Activated CD4-positive, alpha-beta memory T cell treated with anti-CD3 and anti-CD28 coated beads, Interleukin-2, amount 10 ng/mL, durations not matched to agents 7 days and 5 days (primary cell): ENCODE measurements at places on chromosomes 5 and 9.

GRCh38 chr5:175826980-175827379, 44.4 kb upstream of the CPLX2 start:
- no peak for DNase-seq
- H3K4me1 ChIP-seq = peaks cover 13% of the 10 kb centered on the region
- H3K27ac ChIP-seq = no peak overlapping the region

GRCh38 chr9:117480253-117480652, 65.4 kb upstream of the ASTN2 start:
- no peaks in the 10 kb centered on the region for H3K4me1 ChIP-seq
- no peaks in the 10 kb centered on the region for H3K36me3 ChIP-seq
- no peak overlapping the region for H3K4me3 ChIP-seq
- H3K27ac ChIP-seq = no peak overlapping the region

- H3K27me3 ChIP-seq = no peaks in the 10 kb centered on the region
- H3K4me1 ChIP-seq = peaks cover 54% of the 10 kb centered on the region
- H3K27ac ChIP-seq = peak overlapping the region; percentile 57
- DNase-seq = no peak
- no peaks in the 10 kb centered on the region for H3K36me3 ChIP-seq
These were observed 9.6 kb downstream of the CSF2 start for GRCh38 chr5:132083071-132083678.

DNA sequence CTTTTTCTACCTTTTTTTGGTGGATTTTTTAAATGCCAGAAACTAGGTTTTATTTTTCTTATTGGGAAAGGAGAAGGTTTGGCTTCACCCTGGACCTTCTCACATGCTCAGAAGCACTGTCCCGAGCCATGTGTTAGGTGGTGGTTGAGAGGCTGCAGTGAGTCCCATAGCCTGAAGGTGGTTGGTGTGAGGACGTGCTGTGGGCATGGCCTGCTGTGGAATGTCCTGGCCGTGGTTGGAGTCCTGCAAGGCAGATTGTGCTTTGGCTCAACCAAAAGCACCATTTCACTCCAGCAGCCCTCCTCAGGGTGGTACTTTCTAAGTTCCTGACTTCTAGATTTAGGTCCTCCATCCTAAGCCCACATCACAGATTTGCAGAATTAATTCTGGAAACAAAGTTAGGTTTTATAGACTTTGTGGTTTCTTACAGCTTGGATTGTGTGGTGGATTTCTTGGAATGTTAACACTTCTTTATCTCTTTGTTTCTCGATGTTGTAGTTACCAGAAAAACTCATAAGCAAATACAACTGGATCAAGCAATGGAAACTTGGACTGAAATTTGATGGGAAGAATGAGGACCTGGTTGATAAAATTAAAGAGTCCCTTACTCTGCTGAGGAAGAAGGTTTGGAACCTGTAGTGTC, 22.6 kb downstream of the OTULIN start:
- peaks cover 15% of the 10 kb centered on the region for H3K4me1 ChIP-seq
- no peak overlapping the region for H3K4me3 ChIP-seq
- H3K27me3 ChIP-seq = no peaks in the 10 kb centered on the region
- H3K27ac ChIP-seq = no peak overlapping the region

DNA sequence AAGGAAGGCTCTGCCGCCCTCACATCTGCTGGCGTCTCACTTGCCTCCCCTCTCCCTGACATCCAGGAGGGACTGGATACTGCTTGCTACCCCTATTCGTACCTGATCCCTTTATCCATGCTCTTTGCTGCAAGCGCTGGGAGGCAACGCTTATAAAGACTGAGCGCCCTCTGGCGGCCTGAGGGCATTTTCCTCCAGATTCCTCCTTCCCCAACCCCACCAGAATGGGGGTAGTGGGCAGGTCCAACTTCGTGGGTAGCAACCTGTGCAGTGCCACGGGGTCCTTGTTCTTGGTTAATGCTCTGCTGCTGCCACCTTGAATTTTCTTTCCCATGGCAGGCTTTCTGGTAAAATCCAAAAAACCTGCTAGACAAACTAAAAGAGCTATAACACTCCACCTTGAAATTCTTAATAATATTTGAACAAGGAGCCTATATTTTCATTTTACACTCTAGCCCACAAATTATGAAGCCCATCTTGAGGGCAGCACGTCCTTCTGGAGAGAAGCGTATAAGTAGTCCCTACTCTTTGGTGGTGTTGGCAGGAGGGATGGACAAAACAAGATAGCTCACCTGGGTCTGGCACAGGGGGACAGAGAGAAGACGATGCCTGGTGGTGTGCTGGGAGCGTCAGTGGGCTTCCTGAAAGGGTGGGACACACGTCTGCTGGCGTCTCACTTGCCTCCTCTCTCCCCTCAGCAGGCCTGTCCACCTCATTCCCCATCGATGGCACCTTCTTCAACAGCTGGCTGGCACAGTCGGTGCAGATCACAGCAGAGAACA, 52.5 kb downstream of the JADE2 start:
- no peak overlapping the region for H3K27ac ChIP-seq
- no peak overlapping the region for H3K4me3 ChIP-seq
- H3K27me3 ChIP-seq = no peaks in the 10 kb centered on the region
- peaks cover 56% of the 10 kb centered on the region for H3K36me3 ChIP-seq
- DNase-seq = peak; percentile 78

DNA sequence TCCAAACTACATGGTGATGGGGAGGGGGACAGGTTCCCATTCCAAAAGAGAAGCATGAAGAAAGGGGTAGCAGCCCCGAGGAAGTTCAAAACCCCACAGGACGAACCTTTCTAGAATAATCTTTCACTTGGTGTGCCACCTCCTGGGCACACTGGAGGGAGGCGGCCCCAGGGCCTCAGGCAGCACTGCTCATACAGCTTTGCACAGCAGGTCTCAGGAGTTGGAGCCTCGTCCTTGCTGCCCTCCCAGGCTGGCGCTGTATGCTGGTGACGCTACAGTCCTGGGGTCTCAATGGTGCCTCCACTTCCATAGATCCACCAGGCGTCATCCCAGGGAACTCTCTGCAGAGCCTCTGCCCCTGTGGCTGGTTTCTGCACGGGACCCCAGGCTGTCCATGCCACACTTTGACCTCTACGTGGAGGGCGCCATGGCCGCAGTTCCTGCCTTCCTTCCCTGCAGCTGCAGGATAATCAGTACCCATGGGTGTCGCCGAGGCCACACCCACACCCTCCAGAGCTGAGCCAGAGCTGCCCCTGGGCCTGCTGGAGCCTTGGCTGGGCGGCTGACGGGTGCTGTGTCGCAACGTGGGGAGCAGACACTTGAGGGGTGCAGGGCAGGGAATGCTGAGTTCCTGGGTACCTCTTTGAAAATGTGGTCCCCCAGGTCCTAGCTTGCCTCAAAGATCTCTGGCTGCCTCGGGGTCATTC, 95.3 kb downstream of the COL5A1 start:
- no peak overlapping the region for H3K4me3 ChIP-seq
- H3K36me3 ChIP-seq = no peaks in the 10 kb centered on the region
- DNase-seq = no peak
- H3K27me3 ChIP-seq = no peaks in the 10 kb centered on the region

DNA sequence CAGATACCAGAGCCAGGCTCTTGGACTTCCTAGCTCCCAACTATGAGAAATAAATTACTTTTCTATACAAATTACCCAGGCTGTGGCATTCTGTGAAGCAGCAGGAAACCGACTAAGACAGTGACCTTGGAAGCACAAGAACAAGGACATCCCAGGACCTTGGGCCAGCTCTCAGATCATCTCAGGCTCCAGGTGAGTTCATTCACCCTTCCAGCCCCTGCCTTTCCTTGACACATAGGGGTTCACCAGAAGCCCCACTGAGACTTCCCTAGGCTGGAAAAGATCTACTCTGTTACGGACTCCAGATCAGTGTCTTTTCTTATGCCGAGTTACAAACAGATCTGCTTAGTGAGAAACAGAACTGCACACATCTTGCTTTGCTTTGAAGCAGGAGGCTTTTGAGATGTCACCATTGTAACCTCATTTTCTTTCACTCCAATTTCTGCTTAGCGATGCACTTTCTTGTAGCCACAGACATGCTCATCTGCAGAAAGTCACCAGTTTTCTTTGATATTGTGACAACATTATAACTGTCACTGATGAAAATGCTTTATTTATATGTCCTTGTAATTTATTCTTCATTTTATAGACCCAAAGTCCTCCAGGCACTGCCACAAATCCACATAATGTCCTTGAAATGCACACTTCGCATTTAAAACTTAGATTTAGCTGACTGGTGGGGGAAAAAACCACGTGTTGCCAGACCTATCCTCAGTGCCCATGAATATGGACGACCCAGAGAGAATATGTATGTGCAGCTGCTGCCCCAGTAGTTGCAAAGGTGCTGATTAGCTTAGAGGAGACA, 8.1 kb downstream of the CD180 start:
- H3K4me3 ChIP-seq = peak overlapping the region; percentile 6
- H3K36me3 ChIP-seq = peaks cover 25% of the 10 kb centered on the region
- no peaks in the 10 kb centered on the region for H3K27me3 ChIP-seq
- H3K4me1 ChIP-seq = peaks cover 33% of the 10 kb centered on the region
- DNase-seq = no peak

DNA sequence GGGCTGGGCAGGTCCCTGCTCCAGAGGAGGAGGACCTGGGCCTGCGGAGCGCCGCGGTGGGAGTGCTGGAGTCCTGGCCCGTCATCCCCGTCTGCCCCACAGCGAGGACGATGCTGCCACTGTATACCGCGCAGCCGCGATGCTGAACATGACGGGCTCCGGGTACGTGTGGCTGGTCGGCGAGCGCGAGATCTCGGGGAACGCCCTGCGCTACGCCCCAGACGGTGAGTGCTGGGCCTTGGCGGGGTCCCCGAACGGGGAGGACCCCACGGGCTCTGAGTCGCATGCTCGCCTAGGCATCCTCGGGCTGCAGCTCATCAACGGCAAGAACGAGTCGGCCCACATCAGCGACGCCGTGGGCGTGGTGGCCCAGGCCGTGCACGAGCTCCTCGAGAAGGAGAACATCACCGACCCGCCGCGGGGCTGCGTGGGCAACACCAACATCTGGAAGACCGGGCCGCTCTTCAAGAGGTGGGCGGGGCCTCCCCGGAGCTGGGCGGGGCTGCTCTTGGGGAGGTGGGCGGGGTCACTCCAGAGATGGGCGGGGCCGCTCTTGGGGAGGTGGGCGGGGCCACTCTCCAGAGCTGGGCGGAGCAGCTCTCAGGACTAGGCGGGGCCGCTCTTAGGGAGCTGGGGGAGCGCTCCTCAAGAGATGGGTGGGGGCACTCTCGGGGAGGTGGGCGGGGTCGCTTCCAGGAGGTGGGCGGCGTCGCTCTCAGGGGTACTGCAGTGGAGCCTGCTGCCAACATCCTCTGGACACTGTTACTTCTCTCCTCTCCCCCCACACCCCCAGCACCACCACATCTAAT, 13.1 kb downstream of the LRRC26 start:
- H3K27me3 ChIP-seq = peaks cover 25% of the 10 kb centered on the region
- DNase-seq = peak; percentile 67
- H3K36me3 ChIP-seq = no peaks in the 10 kb centered on the region
- H3K27ac ChIP-seq = no peak overlapping the region
- peaks cover 23% of the 10 kb centered on the region for H3K4me1 ChIP-seq

GRCh38 chr9:95349091-95350038, 31.9 kb upstream of the FANCC start:
- peak overlapping the region; percentile 30 for H3K4me3 ChIP-seq
- no peak for DNase-seq
- no peak overlapping the region for H3K27ac ChIP-seq
- no peaks in the 10 kb centered on the region for H3K36me3 ChIP-seq

DNA sequence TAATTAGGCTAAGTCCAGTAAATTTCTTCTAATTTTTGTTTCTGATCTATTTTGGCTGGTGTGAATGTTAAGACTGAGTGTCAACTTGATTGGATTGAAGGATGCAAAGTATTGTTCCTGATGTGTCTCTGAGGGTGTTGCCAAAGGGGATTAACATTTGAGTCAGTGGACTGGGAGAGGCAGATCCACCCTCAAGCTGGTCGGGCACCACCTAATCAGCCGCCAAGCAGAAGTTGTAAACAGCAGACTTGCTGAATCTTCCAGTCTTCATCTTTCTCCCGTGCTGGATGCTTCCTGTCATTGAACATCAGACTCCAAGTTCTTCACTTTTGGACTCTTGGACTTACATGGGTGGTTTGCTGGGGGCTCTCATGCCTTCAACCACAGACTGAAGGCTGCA, 21.4 kb upstream of the MLLT3 start:
- no peaks in the 10 kb centered on the region for H3K36me3 ChIP-seq
- H3K27me3 ChIP-seq = peaks cover 5% of the 10 kb centered on the region
- DNase-seq = no peak
- H3K27ac ChIP-seq = no peak overlapping the region
- no peak overlapping the region for H3K4me3 ChIP-seq
